CD4-positive, alpha-beta T cell treated with Interleukin-17A for 1 hour (primary cell): ENCODE measurements at places on chromosomes 7 and 10.

- DNase-seq = no peak
These were observed 11.6 kb downstream of the RPS24 start for GRCh38 chr10:78045237-78045636.

GRCh38 chr7:128697302-128697905, 25.3 kb downstream of the GARIN1A start:
- peak; percentile 47 for DNase-seq

- DNase-seq = no peak
These were observed 17.1 kb upstream of the SCIN start for GRCh38 chr7:12553416-12553815.

GRCh38 chr10:61283066-61283465, 170.1 kb downstream of the TMEM26 start:
- no peak for DNase-seq

- no peak for DNase-seq
These were observed 3.1 kb upstream of the AIFM2 start for GRCh38 chr10:70135684-70136083.

GRCh38 chr7:144386741-144387140, 16.8 kb downstream of the NOBOX start:
- no peak for DNase-seq

GRCh38 chr10:26368463-26368862, 69.7 kb upstream of the APBB1IP start:
- DNase-seq = no peak

DNA sequence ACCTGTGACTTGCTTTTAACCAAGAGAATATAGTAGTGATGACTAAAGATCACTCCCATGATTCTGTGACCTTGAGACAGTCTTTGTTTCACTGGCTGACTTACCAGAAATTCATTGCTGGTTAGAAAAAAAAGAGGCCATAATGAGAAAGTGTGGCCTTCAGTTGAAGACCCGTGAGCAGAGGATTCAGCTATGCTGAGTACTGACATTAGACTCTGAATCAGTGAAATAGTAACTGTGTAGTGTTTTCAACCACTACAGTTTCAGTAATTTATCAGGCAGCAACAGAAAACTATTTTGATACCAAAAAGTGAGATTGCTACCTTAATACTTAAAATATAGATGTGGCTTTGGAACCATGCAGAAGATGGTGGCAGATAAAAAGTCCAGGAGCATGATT, 298.0 kb upstream of the KCND2 start:
- DNase-seq = no peak

GRCh38 chr7:113198226-113198625, 79.9 kb upstream of the SMIM30 start:
- DNase-seq = no peak

DNA sequence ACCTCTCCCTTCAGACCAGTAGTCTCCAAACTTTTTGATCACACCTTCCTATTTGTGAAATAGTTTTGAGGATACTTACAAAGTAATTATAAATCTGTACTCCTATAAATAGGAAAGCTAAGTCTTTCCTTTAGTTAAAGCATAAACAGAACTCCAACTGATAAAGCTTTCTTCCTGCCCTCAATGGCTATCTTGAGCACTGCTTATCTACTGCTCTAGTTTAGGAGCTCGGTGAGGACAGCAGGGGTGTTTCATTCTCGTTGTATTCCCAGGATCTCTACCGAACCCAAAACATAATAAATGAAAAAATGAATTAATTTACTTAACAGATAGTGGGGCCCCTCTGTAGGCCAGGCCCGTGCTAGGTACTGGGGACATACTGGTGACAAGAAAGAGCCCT, 17.7 kb downstream of the SORBS1 start:
- no peak for DNase-seq

DNA sequence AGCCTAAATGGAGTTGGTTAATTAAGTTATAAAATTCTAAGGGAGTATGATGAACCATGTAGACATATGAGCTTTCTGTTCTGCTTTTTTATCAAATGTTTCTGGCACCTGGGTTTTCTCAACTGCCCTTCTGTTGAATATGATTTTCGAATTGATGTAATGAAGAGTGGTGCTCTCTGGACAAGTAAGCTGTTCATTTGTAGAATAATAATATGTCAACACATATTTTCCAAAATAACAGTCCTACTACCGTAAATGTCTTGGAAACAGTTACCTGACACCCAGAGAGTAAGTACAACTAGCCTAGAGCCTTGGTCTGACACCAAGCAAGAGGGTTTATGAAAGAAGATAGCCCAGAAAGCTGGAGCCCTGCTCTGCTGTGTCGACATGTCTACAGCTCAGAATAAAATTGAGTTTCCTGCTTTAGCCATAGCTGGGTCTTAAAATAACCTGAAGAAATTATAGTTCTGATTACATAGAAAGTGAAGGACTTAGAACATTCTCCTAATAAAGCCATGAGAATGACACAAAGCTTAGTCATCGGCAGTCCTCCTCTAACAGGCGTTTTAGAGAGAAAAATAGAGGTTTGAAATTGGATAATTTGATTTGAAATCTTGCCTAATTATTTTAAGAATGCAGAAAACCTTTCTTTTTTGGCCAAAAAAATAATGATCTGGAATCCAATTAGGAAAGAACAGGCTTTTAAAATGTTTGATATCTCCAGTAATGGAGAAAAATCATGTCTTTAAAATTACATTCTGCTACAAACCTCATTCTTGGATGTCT, 25.1 kb downstream of the HDAC9 start:
- no peak for DNase-seq

DNA sequence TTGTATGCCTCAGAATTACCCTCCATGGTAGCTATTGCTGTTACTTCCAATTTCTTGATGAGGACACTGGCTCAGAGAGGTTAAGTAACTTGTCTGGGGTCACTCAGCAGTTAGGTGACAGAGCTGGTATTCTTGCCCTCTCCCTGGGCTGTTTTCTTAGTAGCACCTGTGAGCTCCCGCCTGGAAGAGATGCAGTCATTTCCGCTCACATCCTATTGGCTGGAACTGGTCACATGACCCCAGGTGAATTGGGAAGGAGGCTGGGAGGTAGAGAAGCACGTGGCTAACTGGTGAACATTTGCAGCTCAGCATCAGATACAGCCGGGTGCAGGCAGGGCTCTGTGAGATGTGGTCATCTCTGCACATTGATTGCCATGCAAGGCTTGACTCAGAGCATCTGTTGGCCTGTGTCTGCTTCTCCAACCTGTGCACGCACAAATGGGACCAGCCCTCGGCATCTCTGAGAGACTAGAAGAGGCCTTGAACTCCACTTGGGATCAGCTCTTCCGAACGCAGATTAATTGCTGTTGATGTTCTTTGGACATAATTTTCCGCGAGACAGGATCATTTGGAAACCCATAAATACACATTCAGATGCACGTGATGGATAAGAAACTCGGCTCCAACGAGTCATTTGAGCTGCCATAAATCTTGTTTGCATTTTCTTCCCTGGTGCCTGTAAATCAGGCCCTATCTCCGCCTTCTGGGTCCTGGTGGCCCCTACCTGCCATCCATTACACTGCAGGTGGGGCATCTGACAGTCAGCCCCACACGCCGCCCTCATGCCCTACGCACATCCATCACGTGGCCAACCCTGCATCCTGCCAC, 42.8 kb downstream of the MYL10 start:
- no peak for DNase-seq

- peak; percentile 73 for DNase-seq
These were observed 51.3 kb downstream of the PWWP2B start for GRCh38 chr10:132448248-132448731.

DNA sequence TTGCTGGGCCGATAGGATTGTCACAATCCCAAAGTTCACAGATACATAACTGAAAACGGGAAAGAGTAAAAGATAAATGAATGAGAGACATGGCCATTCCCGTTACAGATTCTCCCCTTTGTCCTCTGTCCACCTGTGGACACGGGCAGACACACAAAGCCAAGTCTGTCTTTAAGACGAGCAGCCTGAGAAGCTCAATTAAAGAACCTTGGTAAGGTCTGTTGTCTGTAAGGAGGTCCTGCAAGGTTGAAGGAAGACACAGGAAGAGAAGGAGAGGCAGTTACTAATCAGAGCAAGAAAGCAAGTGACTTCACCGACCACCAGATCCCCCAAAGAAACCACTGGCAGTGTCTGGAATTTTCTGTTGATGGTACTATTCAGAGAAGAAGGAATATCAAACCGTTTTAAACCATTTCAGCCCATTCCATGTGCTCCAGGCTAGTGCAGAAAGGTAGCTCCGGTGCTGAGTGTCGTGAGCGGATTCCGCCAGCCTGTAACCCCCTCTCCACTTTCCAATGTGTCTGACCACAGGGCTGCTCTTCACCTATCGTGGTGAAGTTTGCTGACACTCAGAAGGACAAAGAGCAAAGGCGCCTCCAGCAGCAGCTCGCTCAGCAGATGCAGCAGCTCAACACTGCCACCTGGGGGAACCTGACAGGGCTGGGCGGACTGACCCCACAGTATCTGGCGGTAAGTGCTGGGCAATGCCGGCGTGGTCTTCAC, 252.6 kb downstream of the CELF2 start:
- DNase-seq = peak; percentile 75

GRCh38 chr10:106566873-106567272, 597.6 kb downstream of the SORCS1 start:
- DNase-seq = no peak

DNA sequence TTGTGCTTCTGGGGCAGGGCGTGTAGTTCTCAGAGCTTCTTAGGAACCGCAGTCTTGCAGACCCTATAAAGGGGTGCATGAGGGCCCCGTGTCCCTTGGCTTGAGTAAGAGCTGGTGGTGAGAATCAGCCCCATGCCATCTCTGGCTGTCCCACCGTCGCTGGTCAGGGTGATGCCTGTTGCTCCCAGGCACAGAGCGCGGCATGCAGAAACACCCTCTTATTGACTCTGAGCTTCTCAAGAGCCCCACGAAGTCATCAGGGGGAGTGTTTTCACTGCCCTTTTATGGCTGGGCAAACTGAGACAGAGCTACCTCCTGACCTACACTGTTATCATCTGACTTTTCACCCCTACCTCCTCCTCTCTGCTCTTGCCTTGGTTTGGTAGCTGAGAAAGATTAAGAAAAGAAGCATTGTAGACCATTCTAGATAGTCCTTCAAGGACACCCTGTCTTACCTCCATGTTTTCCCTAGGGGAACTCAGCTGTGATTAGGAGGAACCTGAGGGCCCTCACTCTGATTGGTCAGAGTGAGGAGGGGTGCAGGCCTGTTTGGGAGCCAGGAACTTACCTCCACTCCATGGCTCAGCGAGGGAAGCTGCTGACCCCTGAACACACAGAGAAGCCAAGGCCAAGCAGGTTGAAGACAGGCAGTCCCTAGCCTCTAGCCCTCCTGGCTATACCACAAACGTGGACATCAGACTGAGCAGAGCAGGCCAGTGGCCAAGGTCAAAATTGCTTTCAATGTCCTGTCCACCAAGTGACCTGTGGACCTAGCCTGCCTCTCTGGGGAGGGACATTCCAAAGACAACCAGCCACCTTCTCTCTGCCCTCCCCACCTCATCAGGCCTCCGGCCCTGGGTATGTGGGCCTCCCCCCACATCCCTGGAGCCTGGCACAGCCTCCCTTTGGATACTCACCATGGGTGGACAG, 17.6 kb downstream of the UNC5B start:
- no peak for DNase-seq

GRCh38 chr7:111531993-111532392, 30.3 kb downstream of the IMMP2L start:
- no peak for DNase-seq

DNA sequence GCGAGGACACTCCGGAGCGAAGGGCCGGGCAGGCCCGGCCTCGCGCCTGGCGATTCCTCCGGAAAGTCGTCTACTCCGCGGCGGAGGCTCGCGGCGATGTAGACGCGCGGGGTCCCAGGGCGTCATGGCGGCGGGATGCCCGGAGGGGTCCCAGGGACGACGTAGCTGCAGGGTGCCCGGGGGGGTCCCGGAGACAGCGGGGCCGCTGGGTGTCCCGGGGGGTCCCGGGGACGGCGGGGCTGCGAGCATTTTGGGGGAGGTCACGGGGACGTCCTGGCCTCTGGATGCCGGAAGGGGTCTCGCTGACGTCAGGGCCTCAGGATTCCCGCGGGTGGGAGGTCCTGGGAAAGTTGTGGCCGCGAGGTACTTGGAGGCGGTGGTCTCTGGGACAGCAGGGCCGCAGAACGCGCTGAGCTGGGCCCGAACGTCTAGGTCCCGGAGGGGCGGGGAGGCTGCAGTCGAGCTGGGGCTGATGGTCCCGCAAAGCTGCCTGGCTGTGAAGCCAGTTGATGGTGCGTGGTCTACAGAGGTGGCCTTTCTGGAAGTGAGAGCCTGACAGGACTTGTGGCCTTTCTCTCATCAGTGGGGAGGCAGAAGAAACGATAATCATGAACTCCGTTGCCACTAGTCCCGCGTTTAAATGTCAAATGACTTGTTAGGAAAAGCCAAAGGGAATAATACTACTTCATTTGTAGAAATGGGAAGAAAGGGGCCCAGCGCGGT, 637 bp downstream of the HSPA14 start:
- DNase-seq = peak; percentile 32

GRCh38 chr10:25047088-25047487, 30.7 kb downstream of the THNSL1 start:
- DNase-seq = no peak

DNA sequence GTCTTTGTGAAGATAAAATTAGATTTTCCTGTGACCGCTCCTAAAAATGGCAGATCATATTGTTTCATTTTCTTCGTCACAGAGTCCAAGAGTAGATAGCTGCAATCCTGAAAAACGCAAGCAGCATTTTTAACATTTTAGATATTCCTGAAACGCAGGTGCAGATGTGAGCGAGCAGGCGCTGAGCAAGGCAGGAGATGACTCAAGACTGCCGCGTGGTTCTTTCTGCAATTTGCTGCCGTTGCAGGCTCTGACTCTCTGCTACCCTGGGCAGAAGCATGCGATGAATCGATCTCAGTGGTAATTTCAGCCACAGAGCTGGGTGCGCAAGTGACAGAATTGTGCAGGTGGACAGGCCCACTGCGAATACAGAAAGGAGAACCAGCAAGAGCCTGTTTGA, 331.9 kb downstream of the ACTR3B start:
- DNase-seq = no peak

GRCh38 chr7:30170476-30171205, 35.9 kb downstream of the MTURN start:
- no peak for DNase-seq

DNA sequence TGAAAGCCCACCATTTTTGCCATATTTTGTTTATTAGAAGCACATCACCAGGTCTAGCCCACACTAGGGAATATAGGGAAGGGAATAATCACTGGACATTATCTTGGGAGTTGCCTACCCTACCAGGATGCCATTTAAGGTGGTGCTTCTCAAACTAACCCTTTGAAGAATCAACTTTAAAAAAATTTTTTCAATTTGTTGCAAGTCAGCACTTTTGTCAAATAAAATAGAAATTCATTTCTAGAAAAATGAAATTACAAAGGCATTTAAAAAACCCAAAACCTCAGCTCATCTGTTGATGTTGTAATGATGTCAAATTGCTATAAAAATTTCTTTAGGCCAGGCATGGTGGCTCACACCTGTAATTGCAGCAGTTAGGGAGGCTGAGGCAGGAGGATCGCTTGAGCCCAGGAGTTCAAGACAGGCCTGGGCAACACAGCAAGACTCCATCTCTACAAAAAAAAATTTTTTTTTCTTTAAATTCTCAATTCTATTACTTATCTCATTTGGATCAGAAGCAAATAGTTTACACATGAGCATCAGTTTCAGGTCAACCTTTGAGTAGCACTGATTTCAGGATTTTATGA, 2.5 kb upstream of the NFE2L3 start:
- no peak for DNase-seq

GRCh38 chr10:89535171-89536012, at the start of gene SLC16A12:
SLC16A12 (minus strand) TSS chr10:89535594; CDS start chr10:89462578, 73,016 bp downstream.
- DNase-seq = no peak
